CD4-positive, alpha-beta T cell treated with Interleukin-17A for 1 hour (primary cell): ENCODE measurements at places on chromosomes 11 and 22.

DNA sequence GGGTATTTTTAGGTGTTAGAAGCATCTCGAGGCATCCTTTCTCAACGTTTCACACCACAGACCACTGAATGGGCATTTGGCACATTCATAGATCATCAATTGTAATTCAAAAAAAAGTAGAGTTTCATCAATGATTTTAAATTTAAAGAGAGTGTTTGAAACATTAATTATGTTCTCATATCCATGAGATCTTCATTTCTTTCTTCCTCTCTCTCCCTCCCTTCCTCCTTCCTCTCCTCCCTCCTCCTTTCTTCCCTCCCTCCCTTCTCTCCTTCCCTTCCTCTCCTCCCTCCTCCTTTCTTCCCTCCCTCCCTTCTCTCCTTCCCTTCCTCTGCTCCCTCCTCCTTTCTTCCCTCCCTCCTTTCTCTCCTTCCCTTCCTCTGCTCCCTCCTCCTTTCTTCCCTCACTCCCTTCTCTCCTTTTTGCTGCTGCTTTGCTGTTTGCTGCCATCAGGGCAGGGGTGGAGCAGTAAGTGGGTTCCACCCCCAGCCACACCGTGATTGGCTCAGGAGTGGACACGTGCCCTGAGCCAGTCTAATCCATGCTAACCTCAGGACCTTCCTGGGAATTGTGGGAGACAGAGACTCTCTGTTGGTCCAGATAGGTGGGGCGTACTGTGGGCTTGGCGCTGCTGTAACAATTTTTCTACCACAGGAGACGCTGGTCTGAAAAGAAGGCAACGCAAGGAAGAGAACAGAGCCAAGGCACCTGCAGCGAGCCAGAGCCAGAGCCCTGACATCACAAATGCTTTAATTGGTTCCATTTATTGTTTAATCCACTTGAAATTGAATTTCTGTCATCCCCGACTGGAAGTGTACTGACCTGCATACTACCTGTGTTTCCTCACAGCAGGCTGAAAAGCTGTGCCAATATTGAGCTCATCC lies 33.7 kb upstream of the APOBEC3A start:
- no peak for DNase-seq

GRCh38 chr11:19055016-19055415 lies 5.5 kb downstream of the MRGPRX2 start:
- no peak for DNase-seq

DNA sequence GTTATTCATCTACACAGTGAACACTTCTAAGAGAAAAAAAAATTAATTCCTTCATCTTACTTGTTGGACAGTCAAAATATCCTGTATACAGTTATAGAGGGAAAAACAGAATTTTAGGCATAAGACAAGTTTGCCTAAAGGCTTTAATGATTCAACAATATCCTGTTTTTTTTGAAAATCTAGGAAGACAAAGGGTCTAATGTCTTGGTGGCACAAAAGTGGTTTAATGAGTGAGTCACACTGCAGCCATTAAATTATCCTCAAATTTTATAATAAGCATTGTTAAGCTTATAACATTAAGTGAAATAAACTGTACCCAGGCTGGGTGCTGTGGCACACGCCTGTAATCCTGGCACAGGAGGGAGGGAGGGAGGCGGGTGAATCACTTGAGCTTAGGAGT lies 72.9 kb downstream of the GAB2 start:
- no peak for DNase-seq

- no peak for DNase-seq
Observed at GRCh38 chr11:61378713-61379313, 13.6 kb upstream of the TMEM216 start.

- DNase-seq, result no peak
Observed at GRCh38 chr11:1784761-1785650, 21.3 kb upstream of the CTSD start.

DNA sequence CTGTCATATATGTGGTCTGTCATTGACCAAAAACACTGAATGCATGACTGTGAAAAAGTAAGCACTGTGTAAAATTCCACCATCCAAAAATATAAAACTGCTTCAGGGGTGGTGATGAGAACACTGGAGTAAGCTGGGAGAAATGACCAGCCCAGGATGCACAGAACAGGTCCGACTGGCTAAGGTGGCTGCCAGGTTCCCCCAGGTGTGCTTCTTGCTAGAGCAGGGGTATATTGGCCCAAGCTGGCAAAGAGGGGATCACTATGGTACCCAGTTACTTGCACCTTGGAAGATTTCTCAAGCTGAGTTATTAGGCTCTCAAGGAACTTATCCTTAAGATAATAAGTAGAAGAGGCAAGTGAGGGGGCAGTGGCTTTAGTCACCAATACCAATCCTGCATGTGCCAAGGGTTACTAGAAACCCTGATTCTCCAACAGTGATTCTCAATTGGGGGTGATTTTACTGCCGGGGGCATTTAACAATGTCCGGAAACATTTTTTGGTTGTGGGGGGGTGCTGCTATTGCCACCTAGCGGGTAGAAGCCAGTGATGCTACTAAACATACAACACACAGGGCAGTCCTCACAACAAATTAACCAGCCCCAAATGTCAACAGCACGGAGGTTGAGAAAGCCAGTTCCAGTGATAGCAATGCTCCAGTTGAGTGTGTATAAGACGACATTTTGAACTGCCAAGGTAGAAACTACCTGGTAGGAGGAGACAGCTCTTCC lies 15.7 kb downstream of the SNU13 start:
- DNase-seq, result peak; percentile 29

GRCh38 chr11:105273660-105274280 lies 134.2 kb upstream of the CARD18 start:
- no peak for DNase-seq

DNA sequence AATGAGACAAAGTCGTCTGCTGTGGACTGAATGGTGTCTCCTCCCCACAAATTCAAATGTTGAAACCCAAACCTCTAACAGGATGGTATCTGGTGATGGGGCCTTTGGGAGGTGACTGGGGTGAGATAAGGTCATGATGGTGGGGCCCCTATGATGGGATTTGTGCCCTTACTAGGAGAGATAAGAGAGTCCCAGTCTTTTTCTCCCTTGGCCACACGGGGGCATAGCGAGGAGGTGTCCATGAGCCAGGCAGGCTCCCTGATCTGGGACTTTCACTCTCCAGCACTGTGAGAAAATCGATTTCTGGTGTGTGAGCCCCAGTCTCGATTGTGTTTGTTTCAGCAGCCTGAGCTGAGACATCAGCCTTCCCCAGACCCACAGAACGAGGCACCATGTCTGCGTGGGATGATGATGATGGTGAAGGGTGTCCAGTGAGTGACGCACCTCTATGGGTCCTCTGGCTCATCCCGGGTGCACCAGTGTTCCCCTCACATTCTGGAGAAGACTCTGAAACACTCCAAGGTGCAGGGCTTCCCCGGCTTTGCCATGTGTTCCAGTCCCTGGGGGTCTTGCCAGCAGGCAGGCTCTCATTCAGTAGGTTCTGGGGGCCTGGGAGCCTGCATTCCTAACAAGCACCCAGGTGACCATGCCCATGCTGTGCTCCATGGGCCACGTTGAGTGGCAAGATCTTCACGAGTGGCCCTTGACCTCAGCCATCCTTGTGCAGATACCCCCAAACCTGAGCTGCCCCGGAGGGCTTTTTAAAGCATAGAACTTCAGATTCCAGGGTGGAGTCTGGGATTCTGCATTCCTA lies 363.0 kb downstream of the CTTN start:
- DNase-seq, result no peak
